GM12878 (cell line): ENCODE measurements at places on chromosomes 3 and 15.
A peak's percentile ranks its signal among the peaks of the same experiment; 100 is the strongest.

GRCh38 chr15:31361764-31362515, 35.3 kb downstream of the KLF13 start:
- no peak for DNase-seq
- peak overlapping the region; percentile 85 for H3K27ac ChIP-seq
- H3K36me3 ChIP-seq = peaks cover 19% of the 10 kb centered on the region
- no peaks in the 10 kb centered on the region for H3K27me3 ChIP-seq
- 0 out of 2 replicates have a peak overlapping the region, but pooled peaks have one; percentile 61 for H3K4me3 ChIP-seq

DNA sequence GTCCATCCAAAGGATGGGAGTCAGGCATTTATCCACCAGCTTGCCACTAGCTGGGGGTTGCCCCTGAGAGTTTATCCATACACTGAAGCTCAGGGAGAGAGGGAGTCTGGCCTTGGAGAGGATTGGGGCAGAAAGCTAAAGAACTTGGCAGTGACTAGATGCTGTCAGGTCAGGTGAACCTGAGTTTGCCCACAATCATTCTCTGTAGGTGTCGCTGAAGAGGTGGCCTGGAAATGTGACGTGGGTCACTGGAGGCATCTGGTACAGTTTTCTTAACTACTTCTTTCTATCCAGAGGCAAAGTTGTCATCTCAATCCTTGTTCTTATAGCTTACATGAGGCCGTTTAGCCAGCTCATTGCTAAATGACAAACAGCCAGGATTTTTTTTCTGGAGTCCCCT, 298.0 kb upstream of the CTNNB1 start:
- DNase-seq = no peak
- H3K4me1 ChIP-seq = no peaks in the 10 kb centered on the region
- no peaks in the 10 kb centered on the region for H3K27me3 ChIP-seq

DNA sequence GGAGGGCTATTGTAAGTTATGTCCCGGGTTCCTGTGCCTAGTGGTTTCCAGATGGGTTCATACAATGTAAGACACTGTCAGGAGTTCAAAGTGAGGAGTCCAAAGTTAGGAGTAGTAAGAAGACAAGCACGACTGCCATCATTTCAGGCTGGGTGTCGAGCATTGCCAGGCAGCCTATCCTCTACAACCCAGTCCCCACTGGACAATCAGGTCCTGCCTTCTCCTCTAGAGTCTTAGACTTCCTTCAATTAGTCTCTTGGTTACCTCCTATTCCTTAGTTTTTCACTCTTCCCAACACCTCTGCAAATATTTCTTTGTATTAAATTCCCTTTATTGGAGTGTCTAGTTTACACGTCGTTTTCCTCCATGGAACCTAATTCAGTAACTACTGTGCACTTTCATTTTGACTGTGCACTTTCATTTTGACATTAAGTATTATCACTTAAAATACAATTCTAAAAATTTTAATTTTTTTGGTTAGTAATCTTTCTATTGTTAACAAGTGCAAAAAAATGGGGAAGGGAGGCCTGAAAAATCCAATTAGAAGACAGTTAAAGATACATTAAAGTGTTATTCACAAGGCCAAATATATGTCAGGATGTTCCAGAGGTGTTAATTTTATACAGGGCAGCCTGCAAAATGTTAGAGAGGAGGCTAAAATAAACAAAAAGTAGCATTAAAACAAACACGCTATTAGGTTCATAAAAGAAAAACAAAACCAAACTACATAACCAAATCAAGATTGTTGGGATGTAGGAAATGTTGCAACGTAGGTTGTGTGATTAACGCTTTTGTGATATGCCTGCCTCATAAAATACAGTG, 155.3 kb downstream of the TBL1XR1 start:
- no peak overlapping the region for H3K27ac ChIP-seq
- H3K27me3 ChIP-seq = no peaks in the 10 kb centered on the region
- H3K4me1 ChIP-seq = no peaks in the 10 kb centered on the region
- DNase-seq = no peak

DNA sequence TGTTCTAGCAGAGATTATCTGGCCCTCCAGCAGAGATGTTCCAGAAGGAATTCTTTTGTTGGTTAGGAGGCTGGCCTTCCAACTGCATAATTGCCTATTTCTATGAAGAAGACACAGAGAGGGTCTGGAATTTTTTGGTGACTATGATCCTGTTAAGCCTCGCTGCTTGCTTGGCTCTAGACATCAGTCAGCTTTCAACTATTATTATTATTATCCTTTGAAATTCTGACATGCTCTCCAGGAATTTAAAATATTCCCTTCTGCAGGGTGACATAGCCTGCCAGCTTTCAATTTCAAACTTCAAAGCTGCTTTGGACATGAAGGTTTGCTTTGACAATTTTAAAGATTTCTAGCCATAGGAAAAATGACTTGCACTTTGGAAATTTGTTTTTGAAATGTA, 26.3 kb upstream of the ZNF148 start:
- H3K4me1 ChIP-seq = no peaks in the 10 kb centered on the region
- no peak for DNase-seq
- H3K27ac ChIP-seq = no peak overlapping the region
- no peaks in the 10 kb centered on the region for H3K27me3 ChIP-seq

GRCh38 chr15:67115586-67115969, 50.2 kb downstream of the SMAD3 start:
- DNase-seq = no peak
- H3K27me3 ChIP-seq = no peaks in the 10 kb centered on the region
- H3K36me3 ChIP-seq = peaks cover 5% of the 10 kb centered on the region
- H3K4me3 ChIP-seq = no peak overlapping the region
- H3K27ac ChIP-seq = peak overlapping the region; percentile 81; the same call in 1 of the 2 replicates

- H3K27me3 ChIP-seq = no peaks in the 10 kb centered on the region
- DNase-seq = no peak
- no peaks in the 10 kb centered on the region for H3K4me1 ChIP-seq
Observed at GRCh38 chr3:12294885-12295580, 6.2 kb downstream of the PPARG start.

DNA sequence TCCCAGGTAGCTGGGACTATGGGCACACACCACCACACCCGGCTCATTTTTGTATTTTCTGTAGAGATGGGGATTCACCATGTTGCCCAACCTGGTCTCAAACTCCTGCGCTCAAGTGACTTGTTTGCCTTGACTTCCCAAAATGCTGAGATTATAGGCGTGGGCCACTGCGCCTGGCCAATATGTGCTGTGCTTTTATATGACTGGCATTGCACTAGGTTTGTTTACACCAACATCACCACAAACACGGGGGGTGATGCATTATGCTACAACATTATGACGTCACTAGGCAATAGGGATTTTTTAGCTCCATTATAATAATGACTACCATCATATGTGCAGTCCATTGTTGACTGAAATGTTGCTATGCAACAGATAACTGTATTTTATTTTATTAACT, 6.9 kb downstream of the APH1B start:
- no peaks in the 10 kb centered on the region for H3K36me3 ChIP-seq
- H3K27ac ChIP-seq = no peak overlapping the region
- DNase-seq = no peak

GRCh38 chr3:141271279-141272030, 39.8 kb downstream of the PXYLP1 start:
- no peak for DNase-seq
- no peaks in the 10 kb centered on the region for H3K36me3 ChIP-seq
- peaks cover 9% of the 10 kb centered on the region for H3K4me1 ChIP-seq
- no peaks in the 10 kb centered on the region; the same call in 1 of the 2 replicates for H3K27me3 ChIP-seq

- H3K27ac ChIP-seq = no peak overlapping the region
- no peaks in the 10 kb centered on the region for H3K36me3 ChIP-seq
- DNase-seq = no peak
- H3K27me3 ChIP-seq = no peaks in the 10 kb centered on the region
Observed at GRCh38 chr15:31442699-31443111, 116.1 kb downstream of the KLF13 start.

DNA sequence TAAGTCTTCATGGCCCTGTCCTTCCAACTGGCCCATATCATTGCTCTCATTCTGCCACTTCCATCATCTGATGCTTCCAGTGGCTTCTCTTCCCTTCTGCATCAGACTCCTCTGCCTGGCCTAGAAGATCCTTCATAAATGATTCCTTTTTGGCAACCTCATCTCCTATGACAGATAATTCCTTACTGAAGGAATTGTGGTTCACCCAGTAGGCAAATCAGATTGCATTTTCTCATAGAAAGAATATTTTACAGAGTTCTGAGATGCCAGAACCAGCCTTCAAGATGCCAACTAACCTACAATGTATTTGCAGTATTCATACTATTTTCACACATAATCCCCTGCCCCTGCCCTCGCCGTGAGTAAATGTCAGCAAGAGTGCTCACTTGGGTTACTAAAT, 423.0 kb upstream of the TGFBR2 start:
- no peak overlapping the region for H3K27ac ChIP-seq
- no peaks in the 10 kb centered on the region for H3K27me3 ChIP-seq
- no peaks in the 10 kb centered on the region for H3K36me3 ChIP-seq
- H3K4me3 ChIP-seq = no peak overlapping the region
- H3K4me1 ChIP-seq = no peaks in the 10 kb centered on the region

- no peak overlapping the region for H3K4me3 ChIP-seq
- H3K27me3 ChIP-seq = no peaks in the 10 kb centered on the region
- no peaks in the 10 kb centered on the region for H3K4me1 ChIP-seq
- DNase-seq = no peak
Observed at GRCh38 chr15:28861031-28861534, 12.6 kb upstream of the GOLGA6L7 start.

DNA sequence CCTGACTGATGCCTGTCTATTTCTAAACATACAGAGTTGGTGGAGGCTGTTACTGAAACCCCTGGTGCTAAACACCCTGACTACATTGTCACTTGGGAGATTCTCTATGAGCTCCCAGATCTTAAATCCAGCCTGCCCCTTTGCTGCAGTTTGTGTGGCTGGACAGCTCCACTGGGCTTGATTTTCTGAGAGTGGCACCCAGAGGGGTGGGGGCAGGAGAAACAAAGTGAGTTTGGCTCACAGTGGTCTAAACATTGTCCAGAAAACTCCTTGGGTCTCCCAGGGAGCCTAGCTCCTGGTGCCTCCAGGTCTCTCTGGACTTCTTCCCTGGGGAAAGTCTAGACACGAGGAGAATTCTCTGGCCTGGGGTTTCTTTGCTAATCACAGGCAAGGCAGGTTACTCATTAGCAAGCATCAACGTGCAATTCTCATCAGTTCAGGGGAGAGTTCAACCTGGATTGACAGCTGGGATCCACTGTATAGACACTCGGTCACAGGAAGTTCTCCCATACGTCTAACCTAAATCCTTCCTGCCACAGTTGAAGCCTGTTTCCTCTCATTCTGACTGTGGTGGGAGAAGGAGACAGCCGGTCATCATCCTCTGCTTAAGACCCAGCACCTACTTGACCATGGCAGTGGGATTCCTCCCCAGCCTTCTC, 7.1 kb upstream of the DLL4 start:
- no peaks in the 10 kb centered on the region for H3K36me3 ChIP-seq
- no peak overlapping the region for H3K27ac ChIP-seq
- no peak overlapping the region for H3K4me3 ChIP-seq

DNA sequence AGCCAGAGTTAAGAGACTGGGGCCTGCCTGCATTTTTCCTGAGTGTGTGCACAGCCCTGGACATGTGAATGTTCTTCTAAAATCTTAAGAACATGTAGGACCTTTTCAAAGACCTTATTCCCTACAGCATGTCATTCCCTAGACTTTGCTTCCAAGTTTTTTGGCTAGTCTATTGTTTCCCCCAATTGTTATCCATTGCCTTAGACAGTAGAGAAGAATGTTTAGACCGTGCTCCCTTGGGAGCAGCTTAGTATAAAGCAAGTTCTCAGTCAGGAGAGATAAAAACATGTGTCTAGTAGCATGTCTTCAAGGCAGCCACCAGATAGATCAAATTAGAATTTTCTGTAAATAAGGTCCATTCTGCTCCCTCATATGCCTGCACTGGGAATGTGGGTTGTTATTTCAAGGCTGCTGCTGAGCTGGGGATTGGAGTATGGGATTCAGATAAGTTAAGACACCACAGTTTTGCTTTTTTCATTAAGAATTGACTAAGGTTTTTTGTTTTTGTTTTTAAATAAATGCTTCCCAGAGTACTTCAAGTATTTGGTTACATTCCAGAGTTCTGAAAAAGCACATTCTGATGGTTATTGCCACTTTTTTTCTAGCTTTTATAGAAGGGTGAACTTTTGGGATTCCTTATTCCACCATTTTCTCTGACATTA, 246.7 kb downstream of the RORA start:
- no peaks in the 10 kb centered on the region for H3K4me1 ChIP-seq
- no peak overlapping the region for H3K27ac ChIP-seq
- H3K27me3 ChIP-seq = no peaks in the 10 kb centered on the region
- H3K36me3 ChIP-seq = no peaks in the 10 kb centered on the region
- H3K4me3 ChIP-seq = no peak overlapping the region

GRCh38 chr15:88800026-88800425, 3.2 kb upstream of the ACAN start:
- no peak overlapping the region for H3K27ac ChIP-seq
- no peak for DNase-seq
- no peak overlapping the region for H3K4me3 ChIP-seq
- H3K36me3 ChIP-seq = no peaks in the 10 kb centered on the region
- H3K27me3 ChIP-seq = peaks cover 2% of the 10 kb centered on the region; the same call in 1 of the 2 replicates

GRCh38 chr15:85463276-85463892, 83.0 kb downstream of the AKAP13 start:
- H3K4me3 ChIP-seq = no peak overlapping the region
- no peak overlapping the region for H3K27ac ChIP-seq
- H3K36me3 ChIP-seq = no peaks in the 10 kb centered on the region
- H3K4me1 ChIP-seq = peaks cover 8% of the 10 kb centered on the region

- peaks cover 7% of the 10 kb centered on the region for H3K36me3 ChIP-seq
- DNase-seq = no peak
- H3K4me3 ChIP-seq = no peak overlapping the region
- H3K27me3 ChIP-seq = no peaks in the 10 kb centered on the region
Observed at GRCh38 chr3:172082269-172082668, 42.9 kb downstream of the FNDC3B start.

DNA sequence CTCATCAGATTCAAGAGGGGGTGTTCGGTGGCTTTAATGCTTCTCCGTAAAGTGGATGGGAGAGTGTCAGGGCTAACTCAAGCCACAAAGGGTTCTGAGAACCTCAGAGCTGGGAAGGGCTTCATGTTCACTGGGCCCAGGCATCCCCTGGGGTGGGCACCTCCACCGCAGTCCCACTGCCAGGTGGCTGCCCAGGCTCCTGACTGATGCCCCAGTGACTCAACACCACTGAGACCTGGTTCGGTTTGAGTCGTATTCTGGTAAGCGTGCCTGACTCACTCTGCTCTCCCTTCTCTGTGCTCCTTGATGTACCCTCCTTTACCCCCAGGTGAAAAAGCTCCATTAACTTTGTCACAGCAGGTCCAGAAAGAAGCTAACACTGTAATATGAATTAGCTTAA, 304.6 kb downstream of the RPLP1 start:
- no peaks in the 10 kb centered on the region for H3K27me3 ChIP-seq
- H3K4me3 ChIP-seq = no peak overlapping the region
- DNase-seq = no peak
- no peaks in the 10 kb centered on the region for H3K36me3 ChIP-seq
- no peak overlapping the region for H3K27ac ChIP-seq
- peaks cover 42% of the 10 kb centered on the region for H3K4me1 ChIP-seq

DNA sequence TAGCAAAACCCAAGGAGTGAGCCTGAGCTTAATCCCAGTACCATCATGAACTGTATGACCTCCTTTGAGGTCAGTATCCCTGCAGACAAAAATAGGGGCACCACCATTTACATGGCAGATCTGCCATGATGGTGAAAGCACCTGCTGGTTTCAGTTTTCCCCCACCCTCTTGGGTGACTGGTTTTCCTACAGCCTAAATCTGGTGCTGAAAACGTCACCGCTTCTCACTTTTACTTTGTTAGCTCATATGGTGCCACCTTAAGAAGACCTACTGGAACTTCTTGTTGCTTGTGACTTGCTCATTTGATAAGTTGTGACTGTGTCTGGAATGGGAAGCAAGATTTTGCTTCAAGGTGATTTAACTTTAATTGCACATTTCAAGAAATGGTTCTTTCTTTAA, 5.1 kb downstream of the PPP1R2 start:
- peak overlapping the region; percentile 77 for H3K4me3 ChIP-seq
- H3K27me3 ChIP-seq = no peaks in the 10 kb centered on the region
- no peaks in the 10 kb centered on the region for H3K36me3 ChIP-seq
- H3K4me1 ChIP-seq = peaks cover 6% of the 10 kb centered on the region

- H3K27me3 ChIP-seq = no peaks in the 10 kb centered on the region
- H3K36me3 ChIP-seq = no peaks in the 10 kb centered on the region
- no peak for DNase-seq
Observed at GRCh38 chr3:115325539-115325938, 178.5 kb upstream of the ZBTB20 start.
